Small intestine (tissue), 16 donors: ENCODE measurements at places on chromosomes 3 and 15. TPM values are rescaled to one million over a fixed set of nuclear protein-coding genes. Genes with fewer than 3 reads are reported as not detected.

GRCh38 chr15:52783191-52783829 lies 6.8 kb downstream of the ONECUT1 start:
- no peak overlapping the region for H3K27ac ChIP-seq
- no peak for DNase-seq
- no peaks in the 10 kb centered on the region for H3K4me1 ChIP-seq
- no peak overlapping the region for H3K4me3 ChIP-seq
- no peaks in the 10 kb centered on the region for H3K36me3 ChIP-seq
- H3K27me3 ChIP-seq = peaks cover 6% of the 10 kb centered on the region

GRCh38 chr3:115616461-115616860 lies 6.8 kb upstream of the GAP43 start:
- no peak overlapping the region for H3K4me3 ChIP-seq
- no peaks in the 10 kb centered on the region for H3K4me1 ChIP-seq
- H3K36me3 ChIP-seq = no peaks in the 10 kb centered on the region
- DNase-seq = no peak

DNA sequence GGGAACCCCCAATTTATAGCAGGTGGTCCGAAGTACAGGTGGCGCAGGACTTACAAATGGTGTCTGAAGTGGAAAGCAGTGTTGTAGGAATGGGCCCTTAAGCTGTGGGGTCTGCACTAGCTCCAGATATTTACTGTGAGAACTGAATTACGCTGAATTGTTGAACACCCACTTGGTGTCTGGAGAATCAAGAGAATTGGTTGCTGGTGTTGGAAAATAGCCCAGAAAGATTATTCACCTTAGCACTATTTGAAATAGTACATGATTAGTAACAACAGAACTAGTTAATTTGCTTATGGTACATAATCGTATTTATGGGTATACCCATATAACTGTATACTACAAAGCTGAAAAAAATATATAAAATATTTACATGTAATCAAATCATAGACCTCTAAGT lies 64.8 kb downstream of the ADAM10 start:
- H3K36me3 ChIP-seq = no peaks in the 10 kb centered on the region
- no peak overlapping the region for H3K27ac ChIP-seq
- H3K4me3 ChIP-seq = no peak overlapping the region
- DNase-seq = no peak
- no peaks in the 10 kb centered on the region for H3K27me3 ChIP-seq

DNA sequence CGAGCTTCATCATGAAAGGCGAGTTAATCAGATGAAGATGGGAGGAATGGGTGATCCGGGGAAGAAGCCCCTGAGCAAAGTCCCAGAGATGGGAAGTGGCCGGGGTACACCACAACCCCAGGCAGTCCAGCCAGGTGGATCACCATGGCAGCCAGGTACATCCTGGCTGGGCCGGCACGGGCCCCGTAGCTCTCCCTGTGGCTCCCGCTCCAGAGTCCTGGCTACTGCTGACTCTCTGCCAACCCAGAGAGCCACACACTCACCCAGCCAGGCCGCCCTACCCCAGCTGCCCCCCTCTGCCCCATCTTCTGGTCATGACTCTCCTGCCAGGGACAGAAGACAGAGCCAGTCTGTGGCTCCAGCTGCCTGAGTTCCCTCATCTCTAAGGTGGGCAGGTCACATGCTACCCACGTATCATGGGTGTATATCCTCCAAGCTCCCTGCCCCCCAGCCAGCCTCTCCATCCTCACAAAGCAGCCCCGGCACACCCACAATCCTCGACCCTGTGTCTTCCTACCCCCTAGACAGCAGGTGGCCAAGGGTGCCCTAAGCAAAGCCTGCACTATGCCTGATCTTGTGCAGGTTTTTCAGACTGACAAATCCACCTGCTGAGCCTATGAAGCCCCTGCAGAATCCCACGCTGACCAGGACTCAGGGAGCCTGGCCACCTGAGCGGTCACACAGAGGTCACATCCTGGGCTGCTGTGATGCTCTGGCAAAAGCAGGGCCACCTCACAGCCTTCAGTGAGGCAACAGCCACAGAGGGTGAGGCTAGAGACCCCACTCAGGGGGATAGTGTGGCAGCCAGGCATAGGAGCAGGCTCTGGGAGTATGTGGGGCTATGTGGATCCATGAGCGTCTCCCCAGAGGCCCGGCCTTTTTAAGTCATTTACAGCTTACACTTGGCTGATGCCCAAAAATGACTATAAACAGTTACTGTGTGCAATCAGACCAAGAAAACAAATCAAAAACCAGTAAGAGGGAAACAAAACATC lies 13.2 kb downstream of the XXYLT1 start:
- DNase-seq = no peak
- no peaks in the 10 kb centered on the region for H3K4me1 ChIP-seq
- H3K4me3 ChIP-seq = no peak overlapping the region
- no peaks in the 10 kb centered on the region for H3K36me3 ChIP-seq
- no peaks in the 10 kb centered on the region for H3K27me3 ChIP-seq

GRCh38 chr3:178669758-178670157 lies 133.5 kb downstream of the KCNMB2 start:
- H3K4me1 ChIP-seq = no peaks in the 10 kb centered on the region
- no peaks in the 10 kb centered on the region for H3K36me3 ChIP-seq
- no peak overlapping the region for H3K27ac ChIP-seq
- no peaks in the 10 kb centered on the region for H3K27me3 ChIP-seq
- no peak overlapping the region for H3K4me3 ChIP-seq

DNA sequence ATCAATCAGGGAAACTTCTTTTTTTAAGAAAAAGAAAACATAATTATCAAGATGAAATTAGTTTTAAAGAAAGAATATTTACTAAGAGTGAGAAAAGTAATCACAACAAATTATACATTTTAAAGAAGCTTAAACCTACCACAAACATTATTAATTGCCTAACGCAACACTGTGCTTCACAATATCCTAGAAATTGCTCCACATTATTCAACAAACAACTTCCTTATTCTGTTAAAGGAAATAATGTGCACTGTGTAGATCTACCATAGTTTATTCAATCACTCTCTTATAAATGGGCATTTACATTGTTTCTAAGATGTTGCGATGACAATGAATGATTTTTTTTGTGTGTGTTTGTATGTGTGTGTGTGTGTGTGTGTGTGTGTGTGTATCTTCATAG lies 525.9 kb upstream of the KCNMB2 start:
- no peaks in the 10 kb centered on the region for H3K4me1 ChIP-seq
- H3K27ac ChIP-seq = no peak overlapping the region
- no peaks in the 10 kb centered on the region for H3K27me3 ChIP-seq
- H3K4me3 ChIP-seq = no peak overlapping the region
- no peaks in the 10 kb centered on the region for H3K36me3 ChIP-seq

- H3K27ac ChIP-seq = no peak overlapping the region
- H3K27me3 ChIP-seq = no peaks in the 10 kb centered on the region
- DNase-seq = no peak
- no peaks in the 10 kb centered on the region for H3K36me3 ChIP-seq
- H3K4me1 ChIP-seq = no peaks in the 10 kb centered on the region
Observed at GRCh38 chr15:31108836-31109235, 7.3 kb upstream of the TRPM1 start.

DNA sequence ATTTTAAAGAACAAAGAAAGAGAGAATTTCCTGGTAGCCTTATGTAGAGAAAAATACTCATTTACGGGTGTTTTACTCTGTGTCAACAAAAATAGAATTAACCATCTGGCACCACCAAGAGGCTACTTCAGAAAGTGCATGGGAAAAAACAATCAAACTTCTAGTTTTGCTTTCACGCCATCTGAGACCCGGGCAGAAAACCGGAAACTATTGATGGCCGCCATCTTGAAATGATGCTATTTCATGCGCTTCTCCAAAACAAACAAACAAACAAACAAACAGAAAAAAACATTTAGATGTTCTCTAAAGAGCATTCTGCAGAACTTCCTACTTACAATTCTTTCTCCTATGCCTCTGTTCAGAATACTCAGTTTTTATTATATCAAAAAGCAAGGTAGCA lies 49.4 kb upstream of the SYNPR start:
- no peak overlapping the region for H3K27ac ChIP-seq
- no peaks in the 10 kb centered on the region for H3K4me1 ChIP-seq
- no peaks in the 10 kb centered on the region for H3K36me3 ChIP-seq
- DNase-seq = peak; percentile 37
- no peaks in the 10 kb centered on the region for H3K27me3 ChIP-seq

DNA sequence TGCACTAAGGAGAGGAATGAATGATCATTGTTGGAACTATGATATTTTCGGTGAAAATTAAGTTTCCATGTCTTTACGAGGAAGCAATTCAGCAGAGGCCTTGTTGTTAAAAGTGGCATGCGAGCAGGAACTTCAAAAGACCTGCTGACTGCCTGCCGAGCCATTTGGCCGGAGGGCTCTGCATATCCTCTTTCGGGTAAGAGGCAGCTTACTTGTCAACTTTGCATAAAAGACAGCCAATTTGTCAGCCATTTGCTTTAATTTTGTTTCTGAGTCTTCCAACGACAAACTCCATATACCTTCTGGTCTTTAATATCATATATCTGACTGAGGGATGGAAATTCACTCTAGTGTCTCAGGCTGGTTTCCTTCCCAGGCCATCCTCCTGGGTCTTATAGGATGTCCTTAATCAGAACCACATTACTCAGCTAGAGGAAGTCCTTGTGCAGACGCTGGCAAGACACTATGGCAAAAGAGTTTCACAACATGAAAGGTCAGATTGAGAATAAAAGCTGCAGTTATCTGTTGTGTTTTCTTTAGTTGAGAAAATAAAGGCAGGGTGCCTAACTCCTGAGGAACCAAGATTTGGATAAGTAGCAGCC lies 128.7 kb upstream of the WNT5A start:
- no peak overlapping the region for H3K27ac ChIP-seq
- H3K36me3 ChIP-seq = no peaks in the 10 kb centered on the region
- no peak for DNase-seq
- no peaks in the 10 kb centered on the region for H3K27me3 ChIP-seq

DNA sequence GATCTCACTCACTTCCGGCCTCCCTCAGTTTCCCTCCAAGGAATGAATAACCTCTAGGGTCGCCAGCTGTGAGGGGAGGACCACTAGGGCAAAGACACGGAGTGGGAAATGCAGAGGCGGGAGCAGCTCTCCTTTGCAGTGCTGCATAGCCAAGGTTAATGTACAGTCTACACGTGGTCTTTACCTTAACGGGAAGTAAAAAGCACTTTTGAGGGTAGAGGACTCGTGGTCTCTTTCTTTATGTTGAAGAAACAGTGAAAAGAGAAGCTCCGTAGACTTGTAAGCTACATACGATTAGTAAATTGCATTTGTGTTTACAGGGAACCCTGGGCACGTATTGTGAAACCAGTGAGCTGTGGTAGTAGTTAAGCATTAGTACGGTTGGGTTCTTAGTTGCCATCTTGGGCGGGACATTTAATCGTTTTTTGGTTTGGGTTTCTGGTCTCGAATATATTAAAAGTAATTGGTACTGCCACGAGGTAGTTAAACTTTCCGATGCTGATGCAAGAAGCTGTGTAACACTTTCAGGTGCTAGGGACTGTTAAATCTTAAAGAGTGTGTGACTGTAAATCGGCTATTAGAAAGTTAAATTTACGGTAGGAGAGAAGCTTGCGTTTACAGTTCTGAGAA lies 828 bp downstream of the U2SURP start:
- H3K4me1 ChIP-seq = peaks cover 7% of the 10 kb centered on the region
- peak; percentile 37 for DNase-seq
- H3K36me3 ChIP-seq = no peaks in the 10 kb centered on the region
- H3K4me3 ChIP-seq = peak overlapping the region; percentile 73
- no peaks in the 10 kb centered on the region for H3K27me3 ChIP-seq

HGD gene
- polyA plus RNA-seq = 46.2 TPM

CXCR6 gene
- polyA plus RNA-seq = 0.45 TPM

RTF1 gene
- polyA plus RNA-seq = 24.4 TPM

SNTN gene
- 0.04 TPM for polyA plus RNA-seq

KNG1 gene
- 14.8 TPM for polyA plus RNA-seq

SYNPR gene
- not detected for polyA plus RNA-seq
